ENCODE measurements at places on chromosomes 2 and 18. TPM values are rescaled to one million over a fixed set of nuclear protein-coding genes. Genes with fewer than 3 reads are reported as not detected.

- DNase-seq: no peak
- H3K4me3 ChIP-seq: no peak overlapping the region
- no peaks in the 10 kb centered on the region for H3K27me3 ChIP-seq
- no peaks in the 10 kb centered on the region for H3K36me3 ChIP-seq
- no peak overlapping the region for H3K27ac ChIP-seq
These were observed 142.1 kb downstream of the ASXL3 start for GRCh38 chr18:33720133-33720532.

DNA sequence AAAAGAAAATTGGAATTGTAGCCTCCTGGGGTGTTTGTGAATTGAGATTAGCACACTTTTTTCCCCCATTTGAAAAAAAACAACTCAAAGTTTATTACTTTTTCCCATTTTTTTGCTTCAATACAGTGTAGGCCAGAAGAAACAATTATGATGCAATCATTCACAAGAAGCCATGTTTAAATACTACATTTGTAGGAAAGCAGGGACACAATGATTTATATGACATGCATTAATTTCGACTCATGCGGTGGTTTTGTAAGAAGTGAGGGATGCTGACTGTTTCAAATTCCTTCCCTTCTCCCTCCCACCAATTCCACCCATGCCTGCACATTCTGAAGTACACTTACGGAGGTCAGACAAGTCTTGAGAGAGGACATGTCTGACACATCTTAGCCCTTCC is 774.2 kb upstream of the FSHR start:
- H3K4me3 ChIP-seq: no peak overlapping the region
- no peaks in the 10 kb centered on the region for H3K27me3 ChIP-seq
- no peaks in the 10 kb centered on the region for H3K36me3 ChIP-seq
- H3K4me1 ChIP-seq: no peaks in the 10 kb centered on the region

SERPINB4 gene
- total RNA-seq: not detected

DNA sequence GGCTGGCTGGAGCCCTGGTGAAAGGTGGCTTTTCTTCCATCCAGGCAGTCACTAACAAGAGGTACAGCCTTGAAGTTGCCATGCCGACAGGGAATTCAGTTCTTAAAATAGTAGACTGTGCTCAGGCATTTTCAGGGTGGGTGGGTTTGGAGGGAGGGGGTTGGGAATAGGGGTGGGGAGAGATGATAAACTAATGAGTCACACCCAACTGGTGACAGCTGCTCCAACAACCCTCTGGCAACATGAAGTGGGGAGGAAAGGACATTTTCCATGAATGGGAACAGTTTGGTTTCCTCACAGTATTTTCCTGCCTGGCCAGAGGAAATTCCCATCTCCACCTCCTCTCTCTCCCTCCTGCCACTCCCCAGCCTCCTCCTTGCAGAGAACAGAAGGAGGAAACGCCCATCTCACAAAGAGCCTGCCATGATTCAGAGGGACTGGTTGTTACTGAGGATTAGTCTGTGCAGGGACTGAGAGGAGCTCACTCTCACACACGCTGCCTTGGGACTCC is 113.0 kb upstream of the SLC1A4 start:
- H3K27ac ChIP-seq: no peak overlapping the region
- no peaks in the 10 kb centered on the region for H3K36me3 ChIP-seq
- H3K4me1 ChIP-seq: no peaks in the 10 kb centered on the region
- no peaks in the 10 kb centered on the region for H3K27me3 ChIP-seq
- peak; percentile 50 for DNase-seq

- H3K27me3 ChIP-seq: no peaks in the 10 kb centered on the region
- peak overlapping the region; percentile 38 for H3K27ac ChIP-seq
- DNase-seq: no peak
- peaks cover 9% of the 10 kb centered on the region for H3K4me1 ChIP-seq
- no peaks in the 10 kb centered on the region for H3K36me3 ChIP-seq
These were observed 55.8 kb downstream of the ICA1L start for GRCh38 chr2:202815548-202816360.

GRCh38 chr2:126643431-126643830 is 12.5 kb upstream of the GYPC start:
- no peak for DNase-seq
- no peaks in the 10 kb centered on the region for H3K27me3 ChIP-seq
- no peaks in the 10 kb centered on the region for H3K36me3 ChIP-seq
- no peak overlapping the region for H3K4me3 ChIP-seq
- no peak overlapping the region for H3K27ac ChIP-seq
- no peaks in the 10 kb centered on the region for H3K4me1 ChIP-seq

DGUOK gene
- total RNA-seq: 35.6 TPM

GRCh38 chr2:195552581-195552980 is 104.4 kb upstream of the SLC39A10 start:
- H3K36me3 ChIP-seq: no peaks in the 10 kb centered on the region
- no peak overlapping the region for H3K27ac ChIP-seq
- DNase-seq: no peak
- H3K4me1 ChIP-seq: no peaks in the 10 kb centered on the region

- no peaks in the 10 kb centered on the region for H3K27me3 ChIP-seq
- DNase-seq: no peak
- peaks cover 14% of the 10 kb centered on the region for H3K4me1 ChIP-seq
- no peaks in the 10 kb centered on the region for H3K36me3 ChIP-seq
- no peak overlapping the region for H3K27ac ChIP-seq
- H3K4me3 ChIP-seq: no peak overlapping the region
These were observed 48.1 kb downstream of the HPCAL1 start for GRCh38 chr2:10350761-10351160.

- DNase-seq: peak; percentile 74
- no peaks in the 10 kb centered on the region for H3K27me3 ChIP-seq
- peak overlapping the region; percentile 32 for H3K4me3 ChIP-seq
- no peaks in the 10 kb centered on the region for H3K36me3 ChIP-seq
- H3K4me1 ChIP-seq: peaks cover 62% of the 10 kb centered on the region
These were observed 3.6 kb downstream of the LDLRAD4 start for GRCh38 chr18:13221869-13222855.

DSG3 gene
- under 0.01 TPM for total RNA-seq

DNA sequence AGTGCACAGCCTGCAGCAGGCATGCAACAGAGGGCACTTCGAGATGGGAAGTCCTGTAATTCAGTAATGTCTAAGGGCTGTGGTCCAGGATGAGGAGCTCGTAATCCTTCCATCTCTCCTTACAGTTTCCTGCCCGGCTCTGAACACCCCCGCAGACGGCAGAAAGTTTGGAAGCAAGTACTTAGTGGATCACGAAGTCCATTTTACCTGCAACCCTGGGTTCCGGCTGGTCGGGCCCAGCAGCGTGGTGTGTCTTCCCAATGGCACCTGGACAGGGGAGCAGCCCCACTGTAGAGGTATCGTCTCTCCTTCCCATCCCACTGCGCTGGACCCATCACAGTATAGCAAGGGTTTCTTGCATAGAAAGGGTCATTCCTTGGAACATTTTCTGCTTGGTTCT is 26.7 kb downstream of the FBLN7 start:
- no peaks in the 10 kb centered on the region for H3K36me3 ChIP-seq
- H3K4me1 ChIP-seq: no peaks in the 10 kb centered on the region
- no peak overlapping the region for H3K27ac ChIP-seq
- H3K4me3 ChIP-seq: no peak overlapping the region
- no peak for DNase-seq

- peaks cover 8% of the 10 kb centered on the region for H3K4me1 ChIP-seq
- H3K27ac ChIP-seq: peak overlapping the region; percentile 9
- H3K36me3 ChIP-seq: no peaks in the 10 kb centered on the region
- no peak overlapping the region for H3K4me3 ChIP-seq
- no peak for DNase-seq
- no peaks in the 10 kb centered on the region for H3K27me3 ChIP-seq
These were observed 2.7 kb downstream of the FAM228B start for GRCh38 chr2:24125956-24126355.

MATN3 gene
- not detected for total RNA-seq

DNA sequence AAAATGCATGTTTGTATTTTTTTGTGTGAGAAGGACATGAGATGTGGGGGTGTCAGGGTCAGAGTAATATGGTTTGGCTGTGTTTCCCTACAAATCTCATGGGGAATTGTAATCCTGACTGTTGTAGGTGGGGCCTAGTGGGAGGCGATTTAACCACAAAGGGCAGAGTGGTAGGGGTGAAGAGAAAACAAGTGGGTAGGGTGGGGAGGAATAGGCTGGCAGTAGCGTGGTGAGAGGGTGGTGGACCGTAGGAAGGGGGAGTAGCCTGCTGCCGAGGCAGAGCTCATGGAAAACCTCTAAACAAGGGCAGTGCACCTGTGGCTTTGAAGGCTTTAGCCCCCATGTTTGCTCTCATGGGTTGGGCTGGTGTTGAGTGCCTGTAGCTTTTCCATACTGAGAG is 152.8 kb upstream of the ZNF519 start:
- no peak overlapping the region for H3K4me3 ChIP-seq
- no peaks in the 10 kb centered on the region for H3K27me3 ChIP-seq
- no peaks in the 10 kb centered on the region for H3K36me3 ChIP-seq

Data from transverse colon (tissue), 4 donors.